ENCODE measurements at places on chromosomes 4 and X.

- no peak overlapping the region for H3K4me3 ChIP-seq
- H3K36me3 ChIP-seq: no peaks in the 10 kb centered on the region
- no peaks in the 10 kb centered on the region for H3K4me1 ChIP-seq
- H3K27me3 ChIP-seq: no peaks in the 10 kb centered on the region
- no peak for DNase-seq
These were observed 664.2 kb downstream of the ADGRL3 start for GRCh38 chr4:61864286-61864685.

GRCh38 chr4:2942532-2943363 lies 20.5 kb downstream of the NOP14 start:
- no peaks in the 10 kb centered on the region for H3K27me3 ChIP-seq
- no peak for DNase-seq
- no peak overlapping the region for H3K27ac ChIP-seq

DNA sequence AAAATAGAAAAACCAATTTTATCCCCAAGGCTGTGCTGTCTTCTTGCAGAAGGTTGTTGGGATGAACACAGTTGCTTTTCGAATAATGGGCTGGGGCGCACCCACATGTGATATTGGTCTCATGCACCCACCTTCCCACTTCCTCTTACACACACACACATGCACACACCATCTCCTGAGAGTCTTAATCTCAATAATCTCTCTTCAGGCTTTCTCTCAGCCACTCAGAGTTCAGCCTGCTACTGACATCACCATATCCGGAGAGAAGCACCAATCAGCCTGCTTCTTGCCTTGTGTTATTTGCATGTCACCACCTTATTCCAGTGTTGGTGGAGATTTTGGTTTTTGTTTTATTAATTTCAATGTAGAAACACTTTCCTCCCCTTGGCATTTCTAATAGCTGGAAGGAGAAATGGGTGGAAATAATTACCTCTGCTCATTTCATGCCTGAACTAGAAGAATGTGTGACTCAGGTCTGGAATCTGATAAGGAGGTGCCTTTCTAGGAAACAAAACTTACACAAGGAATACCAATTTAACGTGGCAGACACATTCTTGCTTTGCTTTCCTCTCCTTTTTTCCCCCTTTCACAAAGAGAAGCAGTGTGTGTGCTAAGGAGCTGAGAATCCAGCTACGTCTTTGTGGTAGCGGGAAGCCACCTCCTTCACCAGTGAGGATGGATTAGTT lies 400.2 kb downstream of the MID1IP1 start:
- H3K4me1 ChIP-seq: peaks cover 13% of the 10 kb centered on the region
- no peak overlapping the region for H3K27ac ChIP-seq
- H3K27me3 ChIP-seq: no peaks in the 10 kb centered on the region

GRCh38 chr4:102620697-102621497 lies 119.7 kb downstream of the NFKB1 start:
- no peak overlapping the region for H3K4me3 ChIP-seq
- H3K27ac ChIP-seq: peak overlapping the region; percentile 57
- peaks cover 14% of the 10 kb centered on the region for H3K36me3 ChIP-seq
- DNase-seq: peak; percentile 38
- peaks cover 56% of the 10 kb centered on the region for H3K4me1 ChIP-seq
- no peaks in the 10 kb centered on the region for H3K27me3 ChIP-seq

- H3K4me3 ChIP-seq: peak overlapping the region; percentile 85
- no peaks in the 10 kb centered on the region for H3K36me3 ChIP-seq
- peaks cover 45% of the 10 kb centered on the region for H3K4me1 ChIP-seq
- H3K27ac ChIP-seq: no peak overlapping the region
These were observed 3.3 kb upstream of the PDGFRA start for GRCh38 chr4:54225598-54226403.

DNA sequence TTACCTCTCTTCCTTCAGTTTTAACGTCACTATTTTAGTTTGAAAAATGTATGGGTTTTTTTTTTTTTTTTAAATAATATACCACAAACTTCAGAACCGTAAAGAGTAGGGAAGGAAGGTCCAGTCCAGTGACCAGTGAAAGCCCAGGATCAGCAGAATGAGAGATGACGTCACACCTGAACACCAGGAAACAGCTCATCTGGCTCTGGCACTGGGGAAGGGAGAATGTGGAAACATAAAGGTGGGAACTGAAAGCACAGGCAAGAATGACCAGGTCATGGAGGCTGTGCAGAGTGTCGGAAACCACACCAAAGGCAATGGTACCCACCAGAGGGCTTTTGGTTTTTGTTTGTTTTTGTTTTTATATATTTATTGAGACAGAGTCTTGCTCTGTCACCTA lies 141.2 kb downstream of the DHX15 start:
- no peaks in the 10 kb centered on the region for H3K36me3 ChIP-seq
- no peak for DNase-seq
- no peaks in the 10 kb centered on the region for H3K4me1 ChIP-seq
- no peak overlapping the region for H3K27ac ChIP-seq

DNA sequence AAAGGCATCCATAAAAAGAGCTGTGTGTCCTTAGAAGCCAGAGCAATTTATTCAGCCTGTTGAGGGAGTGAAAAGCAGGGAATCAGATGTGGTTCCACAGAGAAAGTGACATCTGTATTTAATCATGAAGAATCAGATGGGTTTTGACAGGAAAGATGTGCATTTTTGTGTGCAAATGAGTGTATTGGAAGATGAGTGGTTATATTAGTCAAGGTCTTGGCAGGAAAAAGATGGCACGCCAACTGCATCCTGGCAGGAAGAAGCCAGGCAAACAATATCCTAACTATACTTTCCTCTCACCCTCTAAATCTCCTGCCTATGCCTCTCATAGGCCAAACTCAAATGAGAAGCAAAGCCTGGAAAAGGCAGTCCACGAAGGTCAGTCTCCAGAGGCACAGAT lies 59.1 kb downstream of the SCFD2 start:
- H3K4me1 ChIP-seq: peaks cover 12% of the 10 kb centered on the region
- no peak overlapping the region for H3K27ac ChIP-seq
- H3K36me3 ChIP-seq: peaks cover 69% of the 10 kb centered on the region
- DNase-seq: no peak
- H3K27me3 ChIP-seq: no peaks in the 10 kb centered on the region

GRCh38 chr4:793941-794621 lies 31.8 kb downstream of the CPLX1 start:
- H3K27ac ChIP-seq: no peak overlapping the region
- H3K4me3 ChIP-seq: peak overlapping the region; percentile 74
- no peak for DNase-seq
- peaks cover 35% of the 10 kb centered on the region for H3K27me3 ChIP-seq

GRCh38 chr4:140180577-140180976 lies 26.6 kb upstream of the MAML3 start:
- H3K27ac ChIP-seq: no peak overlapping the region
- H3K4me1 ChIP-seq: no peaks in the 10 kb centered on the region
- DNase-seq: no peak
- no peaks in the 10 kb centered on the region for H3K36me3 ChIP-seq

DNA sequence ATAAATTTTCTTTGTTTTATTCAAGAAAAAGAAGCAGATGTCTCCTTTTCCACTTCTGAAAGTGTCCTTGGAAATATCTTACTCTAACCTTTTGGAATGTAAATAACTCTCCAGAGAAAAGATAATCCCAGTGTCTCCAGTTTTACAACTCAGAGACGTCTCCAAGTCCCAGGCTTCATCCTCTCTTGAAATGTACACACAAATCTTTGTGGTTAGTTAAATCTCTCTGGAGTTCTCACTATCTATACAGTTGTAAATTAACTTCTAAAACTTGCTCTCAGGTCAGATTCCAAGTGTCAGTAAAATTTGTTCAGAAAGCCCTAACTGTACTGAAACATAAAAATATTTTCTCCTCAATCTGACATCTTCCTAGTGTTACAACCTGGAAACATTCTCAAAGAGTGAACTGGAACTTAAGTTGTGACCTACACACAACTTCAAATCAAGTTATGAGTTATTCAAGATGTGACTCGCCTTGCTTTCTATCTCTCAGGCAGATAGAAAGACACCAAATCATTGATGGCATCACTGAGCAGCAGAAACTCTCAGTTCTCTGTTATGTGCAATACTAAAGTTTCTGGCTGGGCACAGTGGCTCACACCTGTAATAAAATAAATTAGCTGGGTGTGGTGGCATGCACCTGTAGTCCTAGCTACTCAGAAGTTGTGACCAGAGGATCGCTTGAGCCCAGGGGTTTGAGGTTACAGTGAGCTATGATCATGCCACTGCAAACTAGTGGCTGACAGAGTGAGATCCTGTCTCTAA lies 284.2 kb downstream of the RCHY1 start:
- H3K4me3 ChIP-seq: no peak overlapping the region
- no peak for DNase-seq
- no peak overlapping the region for H3K27ac ChIP-seq
- no peaks in the 10 kb centered on the region for H3K36me3 ChIP-seq

DNA sequence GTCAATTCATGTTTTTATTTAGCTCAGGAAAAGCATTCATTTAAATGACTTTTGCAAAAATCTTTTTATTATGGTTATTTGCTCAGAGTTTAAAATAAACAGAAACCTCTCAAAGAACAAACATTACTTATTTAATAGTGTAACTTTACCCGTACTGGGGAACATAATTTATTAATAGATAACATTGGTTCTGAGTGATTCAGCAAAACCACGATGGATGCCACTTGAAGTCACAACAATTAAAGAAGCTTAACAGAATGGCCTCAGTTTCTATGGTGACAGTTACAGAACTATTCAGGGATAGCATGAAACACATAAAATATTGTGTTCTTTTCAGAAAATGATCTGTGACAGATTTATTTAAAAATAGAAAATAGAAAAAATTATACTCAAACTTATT lies 368.7 kb downstream of the CCSER1 start:
- no peak for DNase-seq
- H3K4me1 ChIP-seq: no peaks in the 10 kb centered on the region
- H3K27me3 ChIP-seq: no peaks in the 10 kb centered on the region

DNA sequence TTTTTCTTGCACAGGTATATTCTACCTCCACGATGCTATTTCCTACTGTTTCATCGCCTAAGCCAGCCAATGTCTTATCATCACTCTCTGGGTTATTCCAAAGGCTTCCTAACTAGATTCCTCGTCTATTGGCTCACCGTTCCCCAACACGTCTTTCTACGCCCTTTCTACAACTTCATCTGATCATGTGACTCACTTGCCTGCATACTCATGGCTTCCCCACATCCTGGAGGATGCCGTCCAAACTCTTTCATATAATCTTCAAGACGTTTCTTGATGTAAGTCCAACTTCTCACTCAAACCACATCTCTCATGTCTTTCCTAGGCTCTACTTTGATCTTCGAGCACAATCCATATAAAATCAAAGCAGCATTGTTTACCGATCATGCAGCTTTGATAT lies 322.0 kb upstream of the PPARGC1A start:
- peaks cover 1% of the 10 kb centered on the region for H3K27me3 ChIP-seq
- no peak for DNase-seq
- no peak overlapping the region for H3K27ac ChIP-seq

DNA sequence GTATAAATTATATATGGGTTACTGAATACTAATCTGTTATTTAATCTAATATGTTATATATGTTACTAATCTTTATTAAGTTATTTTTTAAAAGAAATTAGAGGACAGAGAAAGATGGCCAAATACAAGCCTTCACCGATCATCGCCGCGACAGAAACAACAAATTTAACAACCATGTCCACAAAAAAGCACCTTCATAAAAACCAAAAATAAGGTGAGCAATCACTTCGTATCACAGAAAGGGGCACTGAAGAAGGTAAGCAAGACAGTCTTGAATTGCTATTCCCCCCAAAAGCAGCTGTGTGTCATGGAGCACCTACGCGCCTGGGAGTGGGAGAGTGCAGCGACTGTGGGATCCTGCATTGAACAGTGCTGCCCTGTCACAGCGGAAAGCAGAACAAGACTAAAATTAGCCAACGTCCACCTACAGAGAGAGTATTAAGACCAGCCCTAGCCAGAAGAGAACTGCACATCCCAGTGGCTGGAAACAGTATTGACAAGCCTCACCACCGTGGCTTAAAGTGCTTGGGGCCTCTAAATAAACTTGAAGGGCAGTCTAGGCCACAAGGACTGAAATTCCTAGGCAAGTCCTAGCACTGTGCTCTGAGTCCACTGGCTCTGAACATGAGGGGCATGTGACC lies 38.5 kb downstream of the LRBA start:
- H3K4me1 ChIP-seq: peaks cover 46% of the 10 kb centered on the region
- DNase-seq: no peak
- peak overlapping the region; percentile 39 for H3K4me3 ChIP-seq

DNA sequence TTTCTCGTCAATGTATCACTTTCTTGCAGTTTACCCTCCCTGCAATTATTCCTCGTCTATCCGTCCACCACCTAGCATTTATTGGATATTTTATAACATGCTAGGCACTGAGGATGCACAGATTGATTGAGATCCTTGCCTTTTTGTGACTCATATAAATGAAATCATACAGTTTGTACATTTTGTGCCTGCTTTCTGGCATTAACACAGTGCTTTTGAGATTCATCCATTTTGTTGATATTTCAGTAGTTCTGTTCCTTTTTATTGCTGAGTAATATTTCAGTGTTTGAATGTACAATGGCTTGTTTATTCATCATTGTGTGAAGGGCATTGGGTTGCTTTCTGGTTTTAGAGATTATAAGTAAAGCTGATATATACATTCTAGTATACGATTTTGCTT lies 841 bp downstream of the TBC1D19 start:
- H3K36me3 ChIP-seq: peaks cover 4% of the 10 kb centered on the region
- H3K27ac ChIP-seq: peak overlapping the region; percentile 98
- H3K4me1 ChIP-seq: peaks cover 14% of the 10 kb centered on the region

GRCh38 chr4:148405161-148405893 lies 36.9 kb downstream of the NR3C2 start:
- no peaks in the 10 kb centered on the region for H3K36me3 ChIP-seq
- no peak overlapping the region for H3K27ac ChIP-seq
- DNase-seq: no peak

DNA sequence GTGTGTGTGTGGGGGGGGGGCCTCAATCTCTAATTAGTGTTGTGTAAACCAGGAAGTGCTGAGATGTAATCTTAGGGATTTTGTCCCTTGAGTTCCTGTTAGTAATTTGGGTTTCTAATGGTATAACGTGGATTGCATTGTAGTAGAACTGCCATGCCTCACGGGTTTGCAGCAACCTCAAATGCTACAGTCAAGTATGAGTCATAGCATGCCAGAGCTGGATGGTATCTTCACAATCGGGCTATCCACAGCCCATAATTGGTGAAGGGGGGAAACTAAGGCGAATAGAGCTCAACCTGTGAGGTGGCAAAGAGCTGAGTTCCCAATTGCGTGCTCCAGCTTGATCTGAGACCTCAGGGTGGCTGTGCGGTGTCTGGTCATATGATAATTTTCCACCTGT lies 2.2 kb upstream of the FMR1NB start:
- no peak overlapping the region for H3K27ac ChIP-seq
- DNase-seq: no peak
- H3K4me1 ChIP-seq: no peaks in the 10 kb centered on the region
- H3K4me3 ChIP-seq: no peak overlapping the region
- H3K36me3 ChIP-seq: no peaks in the 10 kb centered on the region
- H3K27me3 ChIP-seq: no peaks in the 10 kb centered on the region

GRCh38 chr4:115865736-115866135 lies 752.3 kb upstream of the NDST4 start:
- H3K4me1 ChIP-seq: no peaks in the 10 kb centered on the region
- no peak overlapping the region for H3K27ac ChIP-seq
- no peak for DNase-seq
- H3K27me3 ChIP-seq: no peaks in the 10 kb centered on the region
- H3K4me3 ChIP-seq: no peak overlapping the region
- no peaks in the 10 kb centered on the region for H3K36me3 ChIP-seq

Measured in naive thymus-derived CD8-positive, alpha-beta T cell (primary cell).